Fibroblast of lung (primary cell): ENCODE measurements at places on chromosomes 11 and 22. TPM values are rescaled to one million over a fixed set of nuclear protein-coding genes. Genes with fewer than 3 reads are reported as not detected.

OR5A1 gene
- total RNA-seq: not detected in 2 replicates

ANKK1 gene
- under 0.01 TPM in 1 of 2 replicates, not detected in the other for total RNA-seq

ASRGL1 gene
- under 0.01 TPM in 1 of 2 replicates, not detected in the other for total RNA-seq

BUD13 gene
- 12.7 and 14.9 TPM in 2 replicates for total RNA-seq

TCN1 gene
- not detected in 2 replicates for total RNA-seq

MMP1 gene
- total RNA-seq: 28.5 and 489 TPM in 2 replicates

PKDREJ gene
- under 0.01 TPM in 2 replicates for total RNA-seq

GAL3ST1 gene
- total RNA-seq: 0.17 TPM in 1 of 2 replicates, not detected in the other

FOLH1 gene
- 0.51 and 1.2 TPM in 2 replicates for total RNA-seq

TPCN2 gene
- total RNA-seq: 8.7 and 11.7 TPM in 2 replicates

KIRREL3 gene
- total RNA-seq: 0.26 and 2.8 TPM in 2 replicates

GRCh38 chr11:67029146-67029545 lies 6.2 kb downstream of the SYT12 start:
- no peak overlapping the region for H3K4me3 ChIP-seq
- no peaks in the 10 kb centered on the region for H3K36me3 ChIP-seq
- H3K4me1 ChIP-seq: peaks cover 14% of the 10 kb centered on the region

GRCh38 chr11:122440811-122441665 lies 214.5 kb upstream of the UBASH3B start:
- no peaks in the 10 kb centered on the region for H3K4me1 ChIP-seq
- H3K27me3 ChIP-seq: peaks cover 22% of the 10 kb centered on the region
- peak overlapping the region; percentile 42 for H3K4me3 ChIP-seq

DNA sequence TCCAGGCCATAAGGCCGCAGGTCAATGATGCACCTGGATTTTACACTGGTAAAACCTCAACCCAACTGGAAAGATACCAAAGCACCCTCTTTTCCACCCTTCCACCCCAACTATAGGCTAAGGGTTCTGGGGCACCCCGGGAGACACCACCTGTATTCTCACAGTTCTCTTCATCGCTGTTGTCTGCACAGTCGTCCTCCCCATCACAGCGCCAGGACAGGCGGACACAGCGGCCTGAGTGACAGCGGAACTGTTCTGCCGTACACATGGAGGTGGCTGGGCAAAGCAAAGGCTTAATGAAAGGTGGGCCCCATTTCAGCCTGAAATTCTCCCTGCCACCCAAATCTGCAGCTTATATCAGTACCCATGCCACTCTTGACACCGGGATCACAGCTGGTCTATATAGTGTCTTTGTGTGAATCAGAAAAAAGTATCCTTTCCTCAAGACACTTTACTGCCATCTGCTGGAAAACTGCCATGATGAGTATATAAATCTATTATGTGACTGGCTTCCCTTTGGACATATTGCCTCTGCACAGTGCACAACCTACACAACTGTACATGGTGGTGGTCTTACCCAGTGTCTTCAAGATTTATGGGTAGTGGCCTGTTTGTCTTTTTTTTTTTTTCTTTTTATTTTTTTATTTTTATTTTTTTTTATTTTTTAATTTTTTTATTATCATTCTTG lies 21.5 kb downstream of the LRP4 start:
- H3K27me3 ChIP-seq: no peaks in the 10 kb centered on the region
- H3K27ac ChIP-seq: no peak overlapping the region
- peak; percentile 40 for DNase-seq
- H3K4me1 ChIP-seq: no peaks in the 10 kb centered on the region
- H3K36me3 ChIP-seq: no peaks in the 10 kb centered on the region
- H3K4me3 ChIP-seq: no peak overlapping the region

- H3K4me1 ChIP-seq: peaks cover 21% of the 10 kb centered on the region
- no peaks in the 10 kb centered on the region for H3K36me3 ChIP-seq
- H3K4me3 ChIP-seq: no peak overlapping the region
- no peaks in the 10 kb centered on the region for H3K27me3 ChIP-seq
- peak; percentile 46 for DNase-seq
Measured at GRCh38 chr22:35312198-35313059, 12.7 kb downstream of the TOM1 start.

GRCh38 chr11:32939866-32940265 lies 47.3 kb downstream of the QSER1 start:
- peaks cover 2% of the 10 kb centered on the region for H3K36me3 ChIP-seq
- no peak overlapping the region for H3K27ac ChIP-seq
- no peak overlapping the region for H3K4me3 ChIP-seq

- no peaks in the 10 kb centered on the region for H3K27me3 ChIP-seq
- H3K27ac ChIP-seq: no peak overlapping the region
- H3K4me1 ChIP-seq: peaks cover 3% of the 10 kb centered on the region
- no peak for DNase-seq
- H3K4me3 ChIP-seq: no peak overlapping the region
Measured at GRCh38 chr22:45438336-45438735, 24.8 kb downstream of the RIBC2 start.

GRCh38 chr11:22582151-22582410 lies 43.5 kb downstream of the FANCF start:
- H3K27me3 ChIP-seq: no peaks in the 10 kb centered on the region
- H3K27ac ChIP-seq: no peak overlapping the region
- no peak for DNase-seq
- no peaks in the 10 kb centered on the region for H3K4me1 ChIP-seq
- no peak overlapping the region for H3K4me3 ChIP-seq

GRCh38 chr11:34653031-34653430 lies 32.1 kb downstream of the EHF start:
- H3K4me1 ChIP-seq: peaks cover 16% of the 10 kb centered on the region
- no peak overlapping the region for H3K4me3 ChIP-seq
- H3K36me3 ChIP-seq: no peaks in the 10 kb centered on the region

GRCh38 chr11:102599642-102600261 lies 25.4 kb downstream of the MMP20 start:
- DNase-seq: peak; percentile 90
- H3K27ac ChIP-seq: peak overlapping the region; percentile 50
- H3K36me3 ChIP-seq: no peaks in the 10 kb centered on the region
- H3K4me1 ChIP-seq: peaks cover 17% of the 10 kb centered on the region

GRCh38 chr11:66293352-66293751 lies 1.7 kb downstream of the TMEM151A start:
- H3K27ac ChIP-seq: no peak overlapping the region
- no peak for DNase-seq
- peaks cover 34% of the 10 kb centered on the region for H3K27me3 ChIP-seq
- no peak overlapping the region for H3K4me3 ChIP-seq
- H3K4me1 ChIP-seq: peaks cover 4% of the 10 kb centered on the region

DNA sequence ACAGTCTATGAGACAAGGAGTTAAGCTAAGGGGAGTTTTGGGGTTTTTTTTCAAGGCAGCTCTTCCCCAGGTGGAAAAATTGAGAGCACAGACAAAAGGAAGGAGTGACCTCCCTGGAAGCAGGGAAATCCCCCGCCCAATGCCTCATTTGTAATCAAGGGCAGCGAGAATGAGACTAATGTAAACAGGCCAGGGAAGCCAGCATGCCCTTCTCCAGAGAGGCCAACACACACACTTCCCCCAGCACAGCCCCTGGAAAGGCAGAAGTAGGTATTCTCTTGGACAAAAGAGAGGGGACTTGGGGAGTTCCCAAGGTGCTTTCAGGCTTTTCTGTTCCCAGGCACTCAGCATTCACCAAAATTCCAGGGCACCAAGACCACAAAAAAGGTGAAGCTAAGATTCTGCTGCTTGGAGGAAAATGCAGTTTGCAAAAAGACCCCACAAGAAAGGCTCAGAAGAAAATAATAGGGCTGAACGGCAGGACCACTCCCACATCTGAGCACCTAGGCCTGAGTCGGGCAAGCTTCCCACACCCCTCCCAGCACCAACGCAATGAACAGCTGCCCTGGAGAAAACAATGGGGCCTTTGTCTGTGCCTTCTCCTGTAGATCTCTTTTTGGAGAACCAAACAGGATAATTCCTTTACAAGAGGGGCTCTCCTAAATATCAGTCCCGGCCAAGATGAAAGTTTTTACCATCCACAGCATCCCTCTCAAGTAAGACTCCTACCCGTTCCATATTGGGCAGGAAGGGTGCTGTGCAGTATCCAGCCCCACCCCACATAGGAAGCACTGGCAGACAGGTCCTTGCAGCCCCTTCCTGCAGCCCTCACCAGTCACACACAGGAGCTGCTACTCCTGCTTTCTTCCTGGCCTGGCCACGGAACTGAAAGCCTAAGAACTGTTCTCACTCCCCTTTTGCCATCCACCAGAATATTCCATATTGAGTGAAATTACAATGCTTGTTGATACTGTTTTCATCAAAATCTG lies 70.7 kb upstream of the AKIP1 start:
- H3K4me1 ChIP-seq: peaks cover 18% of the 10 kb centered on the region
- H3K27me3 ChIP-seq: no peaks in the 10 kb centered on the region
- peak; percentile 26 for DNase-seq
- no peak overlapping the region for H3K27ac ChIP-seq
- H3K36me3 ChIP-seq: no peaks in the 10 kb centered on the region
- H3K4me3 ChIP-seq: no peak overlapping the region

- H3K27me3 ChIP-seq: no peaks in the 10 kb centered on the region
- no peaks in the 10 kb centered on the region for H3K36me3 ChIP-seq
- H3K4me1 ChIP-seq: peaks cover 6% of the 10 kb centered on the region
- no peak overlapping the region for H3K4me3 ChIP-seq
- DNase-seq: peak; percentile 30
Measured at GRCh38 chr11:112216561-112217105, 9.6 kb upstream of the PTS start.

- DNase-seq: peak; percentile 30
- H3K27me3 ChIP-seq: no peaks in the 10 kb centered on the region
- H3K27ac ChIP-seq: no peak overlapping the region
Measured at GRCh38 chr11:86591631-86592030, 80.8 kb downstream of the ME3 start.

- H3K27ac ChIP-seq: no peak overlapping the region
- H3K36me3 ChIP-seq: no peaks in the 10 kb centered on the region
- peaks cover 2% of the 10 kb centered on the region for H3K4me1 ChIP-seq
- peaks cover 16% of the 10 kb centered on the region for H3K27me3 ChIP-seq
Measured at GRCh38 chr22:30822216-30823014, 127.7 kb downstream of the OSBP2 start.

DNA sequence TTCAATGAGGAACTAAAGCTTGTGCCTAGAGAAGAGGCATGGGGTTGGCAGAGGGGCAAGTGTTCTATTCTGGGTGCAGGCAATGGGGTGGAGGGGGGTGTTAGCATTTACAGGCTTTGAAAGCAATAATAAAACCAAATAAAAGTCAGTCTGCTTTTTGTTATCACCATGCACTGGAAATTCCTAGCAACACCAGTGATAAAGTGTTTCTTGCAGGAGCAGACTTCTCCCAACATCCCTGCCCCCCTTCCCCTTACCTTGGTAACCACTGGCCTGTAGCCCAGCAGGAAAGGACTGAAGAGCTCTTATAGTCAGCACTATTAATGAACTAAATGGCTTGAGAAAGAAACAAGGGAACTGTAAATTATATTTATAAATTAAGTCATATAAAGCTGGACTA lies 65.2 kb upstream of the SESN3 start:
- H3K4me3 ChIP-seq: no peak overlapping the region
- no peaks in the 10 kb centered on the region for H3K4me1 ChIP-seq
- H3K36me3 ChIP-seq: no peaks in the 10 kb centered on the region
- DNase-seq: peak; percentile 65
- peaks cover 2% of the 10 kb centered on the region for H3K27me3 ChIP-seq

GRCh38 chr11:120305286-120305685 lies 19.8 kb upstream of the TLCD5 start:
- peaks cover 11% of the 10 kb centered on the region for H3K4me1 ChIP-seq
- H3K36me3 ChIP-seq: no peaks in the 10 kb centered on the region
- peaks cover 4% of the 10 kb centered on the region for H3K27me3 ChIP-seq
- DNase-seq: no peak
- no peak overlapping the region for H3K27ac ChIP-seq

GRCh38 chr11:8604078-8604723 lies 10.2 kb upstream of the STK33 start:
- no peaks in the 10 kb centered on the region for H3K36me3 ChIP-seq
- H3K4me1 ChIP-seq: peaks cover 13% of the 10 kb centered on the region
- H3K4me3 ChIP-seq: no peak overlapping the region
- H3K27ac ChIP-seq: peak overlapping the region; percentile 86
- DNase-seq: peak; percentile 100

DNA sequence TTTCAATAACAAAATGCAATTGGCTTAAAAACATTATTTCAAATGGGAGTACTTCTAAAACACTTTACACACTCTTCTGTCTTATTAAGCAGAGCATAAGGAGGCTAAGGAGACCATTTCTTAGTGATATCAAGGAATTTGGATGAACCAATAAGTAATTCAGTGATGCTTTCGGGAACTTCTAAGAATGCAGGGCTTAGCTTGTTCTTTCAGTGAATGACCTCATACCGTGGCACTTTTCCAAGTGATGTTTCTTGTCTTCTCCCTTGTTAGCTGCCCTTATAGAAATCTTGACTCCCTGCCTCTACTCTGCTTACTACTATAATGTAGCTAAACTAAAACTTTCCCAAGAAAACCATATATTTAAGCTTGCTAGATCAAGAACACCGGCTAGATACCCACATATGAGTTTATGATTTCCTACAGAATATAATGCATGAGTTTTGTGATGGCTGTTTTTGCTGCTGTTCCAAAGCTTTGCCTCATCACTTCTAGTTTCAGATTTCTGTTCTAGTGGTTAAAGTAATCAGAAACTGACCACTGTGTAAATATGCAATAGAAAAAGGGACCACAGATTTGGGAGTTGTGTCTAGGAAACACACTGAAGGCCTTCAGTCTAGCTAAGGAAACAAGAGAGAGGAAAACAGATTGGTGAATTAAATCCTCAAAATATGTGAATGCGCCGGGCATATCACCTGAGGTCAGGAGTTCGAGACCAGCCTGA lies 37.5 kb upstream of the STK33 start:
- no peaks in the 10 kb centered on the region for H3K36me3 ChIP-seq
- no peaks in the 10 kb centered on the region for H3K27me3 ChIP-seq
- H3K4me3 ChIP-seq: no peak overlapping the region
- peak; percentile 82 for DNase-seq
